ENCODE measurements at places on chromosomes 2 and 18. TPM values are rescaled to one million over a fixed set of nuclear protein-coding genes. Genes with fewer than 3 reads are reported as not detected.
A peak's percentile ranks its signal among the peaks of the same experiment; 100 is the strongest.

DNA sequence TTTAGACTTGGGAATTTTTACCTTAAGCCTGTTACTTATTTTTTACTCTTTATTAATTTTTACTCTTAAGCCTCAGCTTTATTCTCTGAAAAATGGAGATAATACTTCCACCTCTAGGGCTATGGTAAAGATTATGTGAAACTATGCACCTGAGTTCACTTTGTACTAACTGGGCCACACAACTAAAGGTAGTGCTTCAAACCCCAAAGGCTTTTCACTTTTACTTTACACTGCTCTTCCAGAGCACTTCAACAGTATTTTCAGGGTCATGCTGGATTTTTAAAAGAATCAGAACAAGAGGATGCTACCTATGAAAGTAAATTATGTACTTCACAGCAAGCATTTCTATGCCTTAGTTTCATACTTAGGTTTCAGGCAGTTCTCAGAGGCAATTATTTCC lies 27.8 kb downstream of the MEX3C start:
- H3K27me3 ChIP-seq = no peaks in the 10 kb centered on the region
- no peak for DNase-seq
- H3K4me1 ChIP-seq = no peaks in the 10 kb centered on the region

GRCh38 chr2:206250041-206250897 lies 24.2 kb upstream of the ZDBF2 start:
- no peaks in the 10 kb centered on the region for H3K4me1 ChIP-seq
- no peak overlapping the region for H3K27ac ChIP-seq
- no peak overlapping the region for H3K4me3 ChIP-seq
- H3K27me3 ChIP-seq = peaks cover 12% of the 10 kb centered on the region

G6PC2 gene
- not detected for total RNA-seq

GRCh38 chr2:232854082-232854481 lies 16.0 kb upstream of the SNORC start:
- peaks cover 4% of the 10 kb centered on the region for H3K36me3 ChIP-seq
- H3K4me1 ChIP-seq = peaks cover 5% of the 10 kb centered on the region
- DNase-seq = peak; percentile 92
- H3K27me3 ChIP-seq = no peaks in the 10 kb centered on the region
- H3K27ac ChIP-seq = no peak overlapping the region

DNA sequence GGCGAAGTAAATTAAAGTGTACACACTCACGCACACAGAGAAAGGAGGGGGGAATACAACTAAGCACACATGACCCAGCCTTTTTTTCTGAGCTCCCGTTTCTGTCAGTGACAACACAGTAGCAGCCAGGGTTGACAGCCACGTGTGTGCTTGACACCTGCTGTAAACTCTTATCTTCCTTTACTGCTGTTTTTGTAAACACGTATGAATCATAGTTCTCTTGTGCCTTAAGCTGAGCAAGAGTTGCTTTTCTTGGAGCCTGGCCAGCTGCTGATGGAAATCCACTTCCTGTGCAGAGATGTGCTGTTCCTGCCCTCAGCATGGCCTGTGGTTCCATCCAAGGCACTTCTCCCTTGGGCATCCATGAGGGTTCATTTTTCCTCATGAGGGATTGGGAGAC lies 561.9 kb downstream of the GALR1 start:
- DNase-seq = no peak
- H3K27me3 ChIP-seq = no peaks in the 10 kb centered on the region
- no peaks in the 10 kb centered on the region for H3K4me1 ChIP-seq
- no peaks in the 10 kb centered on the region for H3K36me3 ChIP-seq

DNA sequence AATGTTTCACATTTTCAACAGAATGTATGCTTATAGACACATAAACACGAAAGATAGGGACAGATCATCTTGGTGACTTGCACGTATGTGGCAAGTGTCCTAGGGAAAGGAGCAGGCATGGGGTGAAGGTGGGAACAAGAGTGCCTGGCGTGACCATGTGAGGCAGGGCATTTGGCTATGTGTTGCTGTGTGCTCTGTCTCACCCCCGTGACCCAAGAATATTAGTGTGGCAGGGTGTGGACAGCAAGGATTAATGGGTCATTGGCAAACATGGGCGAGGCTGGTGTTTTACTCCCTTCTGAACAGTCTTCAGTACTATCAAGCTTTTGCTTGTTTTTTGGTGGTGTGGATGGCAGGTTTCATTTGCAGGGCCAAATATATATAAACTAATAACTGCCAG lies 1.3 kb upstream of the VWA3B start:
- no peaks in the 10 kb centered on the region for H3K36me3 ChIP-seq
- peaks cover 2% of the 10 kb centered on the region for H3K4me1 ChIP-seq
- peaks cover 12% of the 10 kb centered on the region for H3K27me3 ChIP-seq
- no peak overlapping the region for H3K27ac ChIP-seq

ARHGAP15 gene
- not detected for total RNA-seq

AKAIN1 gene
- not detected for total RNA-seq

GRCh38 chr2:196256585-196256984 lies 85.2 kb upstream of the STK17B start:
- H3K27me3 ChIP-seq = no peaks in the 10 kb centered on the region
- H3K4me3 ChIP-seq = no peak overlapping the region
- DNase-seq = no peak
- no peaks in the 10 kb centered on the region for H3K4me1 ChIP-seq
